Peyer's patch (tissue), 4 donors: ENCODE measurements at places on chromosomes 5 and 9. TPM values are rescaled to one million over a fixed set of nuclear protein-coding genes. Genes with fewer than 3 reads are reported as not detected.

The OTULINL gene
- 25.6 TPM for total RNA-seq

DNA sequence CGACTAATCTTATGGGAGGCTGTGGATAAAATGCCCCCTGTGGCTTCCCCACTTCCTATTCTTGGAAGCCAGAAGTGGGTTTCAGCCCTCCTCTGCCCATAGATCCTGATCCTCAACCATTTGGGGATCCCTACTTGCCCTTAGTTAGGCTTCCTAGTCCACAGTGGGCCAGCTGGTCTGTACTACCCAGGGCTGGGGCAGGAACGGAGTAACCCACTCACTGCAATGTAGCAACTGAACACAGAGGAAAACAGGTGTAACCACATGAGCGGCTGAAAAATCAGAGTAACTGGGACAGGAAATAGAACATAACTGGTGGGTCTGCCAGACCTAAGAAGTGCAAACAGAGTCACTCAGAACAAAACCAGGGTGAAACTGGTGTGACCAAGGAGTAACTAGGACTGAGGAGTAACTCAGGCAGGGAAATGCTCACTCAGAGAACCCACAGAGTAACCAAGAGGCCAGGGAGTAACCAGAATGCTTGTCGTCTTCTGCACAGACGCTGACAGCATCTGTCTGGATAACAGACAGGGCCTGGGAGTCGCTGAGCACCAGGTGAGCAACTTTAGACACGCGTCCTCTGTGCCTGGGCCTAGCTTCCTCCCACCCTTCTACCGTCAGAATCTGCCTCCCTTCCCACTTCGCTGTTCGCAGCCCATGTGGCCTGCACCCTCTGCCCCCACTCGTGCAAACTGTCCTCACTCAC, 1.0 kb downstream of the AQP3 start:
- peak; percentile 73 for DNase-seq
- peak overlapping the region; percentile 77 for H3K4me3 ChIP-seq
- H3K4me1 ChIP-seq = peaks cover 42% of the 10 kb centered on the region
- H3K27ac ChIP-seq = peak overlapping the region; percentile 80
- H3K36me3 ChIP-seq = peaks cover 24% of the 10 kb centered on the region

GRCh38 chr5:7012057-7012456, 298.8 kb downstream of the TENT4A start:
- H3K27ac ChIP-seq = no peak overlapping the region
- H3K4me1 ChIP-seq = no peaks in the 10 kb centered on the region
- no peak for DNase-seq
- no peaks in the 10 kb centered on the region for H3K36me3 ChIP-seq
- no peaks in the 10 kb centered on the region for H3K27me3 ChIP-seq

DNA sequence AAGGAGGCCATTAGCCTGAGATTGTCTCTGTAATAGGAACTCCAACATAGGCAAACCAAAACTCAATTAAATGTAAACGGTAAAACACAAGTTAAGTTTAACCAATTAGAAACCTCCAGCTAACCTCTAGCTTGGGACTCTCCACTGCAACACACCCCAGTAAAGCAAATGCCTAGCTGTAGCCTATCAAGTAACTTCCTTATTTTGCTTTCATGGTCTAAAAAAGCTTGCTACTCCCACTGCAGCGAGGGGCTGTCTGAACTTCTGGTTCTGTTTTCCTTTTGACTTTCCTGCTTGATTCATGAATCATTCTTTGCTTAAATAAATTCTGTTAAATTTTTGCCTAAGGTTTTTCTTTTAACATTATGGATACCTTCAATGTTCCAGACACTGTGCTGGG, 24.4 kb upstream of the C5orf46 start:
- no peaks in the 10 kb centered on the region for H3K36me3 ChIP-seq
- H3K4me1 ChIP-seq = no peaks in the 10 kb centered on the region
- H3K27me3 ChIP-seq = no peaks in the 10 kb centered on the region
- no peak for DNase-seq
- no peak overlapping the region for H3K4me3 ChIP-seq
- no peak overlapping the region for H3K27ac ChIP-seq

DNA sequence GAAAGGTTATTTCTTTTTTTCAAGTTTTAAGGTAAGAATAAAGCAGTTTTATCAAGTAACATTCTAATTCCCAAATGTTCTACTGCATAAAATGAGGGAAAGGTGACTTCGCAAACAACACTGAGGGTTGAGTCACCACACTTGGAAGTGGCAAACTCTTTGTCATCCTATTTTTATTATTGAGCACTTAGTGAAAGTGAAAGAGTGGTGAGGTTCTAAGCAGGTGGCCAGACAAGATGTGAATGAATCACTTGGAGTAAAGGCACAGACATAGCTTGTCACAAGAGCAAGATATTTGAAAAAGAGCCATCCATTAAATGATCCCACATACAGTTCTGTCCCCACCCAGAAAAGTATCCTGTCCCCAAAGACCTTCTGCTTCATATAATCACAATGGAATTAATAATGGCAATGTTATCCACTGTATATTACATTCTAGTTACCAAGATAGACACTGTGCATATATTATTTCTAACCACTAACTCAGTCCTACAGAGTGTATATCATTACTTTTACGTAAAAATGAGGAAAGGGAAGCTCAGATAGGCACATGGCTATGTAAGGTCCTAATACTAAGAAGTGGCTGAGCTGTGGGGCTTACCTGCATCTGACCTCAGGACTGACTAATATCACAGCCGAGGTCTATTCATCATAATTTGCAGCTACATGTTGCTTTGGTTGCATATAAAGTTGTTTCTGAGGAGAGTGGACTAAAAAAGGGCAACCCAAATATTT, 730.4 kb upstream of the MEF2C start:
- H3K4me3 ChIP-seq = no peak overlapping the region
- DNase-seq = no peak
- no peaks in the 10 kb centered on the region for H3K4me1 ChIP-seq
- no peaks in the 10 kb centered on the region for H3K27me3 ChIP-seq
- H3K27ac ChIP-seq = no peak overlapping the region
- H3K36me3 ChIP-seq = no peaks in the 10 kb centered on the region

GRCh38 chr9:91917436-91917835, 32.6 kb downstream of the ROR2 start:
- DNase-seq = no peak
- H3K27me3 ChIP-seq = no peaks in the 10 kb centered on the region
- no peaks in the 10 kb centered on the region for H3K4me1 ChIP-seq
- H3K27ac ChIP-seq = no peak overlapping the region

GRCh38 chr5:172856336-172856735, 22.3 kb downstream of the ERGIC1 start:
- H3K36me3 ChIP-seq = no peaks in the 10 kb centered on the region
- no peak overlapping the region for H3K4me3 ChIP-seq
- DNase-seq = no peak
- H3K4me1 ChIP-seq = peaks cover 83% of the 10 kb centered on the region
- H3K27me3 ChIP-seq = no peaks in the 10 kb centered on the region
